Stimulated activated naive CD4-positive, alpha-beta T cell (primary cell): ENCODE measurements at places on chromosomes 11 and 22.

GRCh38 chr11:78744949-78745348 lies 170.3 kb upstream of the NARS2 start:
- DNase-seq: no peak

GRCh38 chr11:16605389-16605893 lies 133.0 kb upstream of the C11orf58 start:
- no peak for DNase-seq

DNA sequence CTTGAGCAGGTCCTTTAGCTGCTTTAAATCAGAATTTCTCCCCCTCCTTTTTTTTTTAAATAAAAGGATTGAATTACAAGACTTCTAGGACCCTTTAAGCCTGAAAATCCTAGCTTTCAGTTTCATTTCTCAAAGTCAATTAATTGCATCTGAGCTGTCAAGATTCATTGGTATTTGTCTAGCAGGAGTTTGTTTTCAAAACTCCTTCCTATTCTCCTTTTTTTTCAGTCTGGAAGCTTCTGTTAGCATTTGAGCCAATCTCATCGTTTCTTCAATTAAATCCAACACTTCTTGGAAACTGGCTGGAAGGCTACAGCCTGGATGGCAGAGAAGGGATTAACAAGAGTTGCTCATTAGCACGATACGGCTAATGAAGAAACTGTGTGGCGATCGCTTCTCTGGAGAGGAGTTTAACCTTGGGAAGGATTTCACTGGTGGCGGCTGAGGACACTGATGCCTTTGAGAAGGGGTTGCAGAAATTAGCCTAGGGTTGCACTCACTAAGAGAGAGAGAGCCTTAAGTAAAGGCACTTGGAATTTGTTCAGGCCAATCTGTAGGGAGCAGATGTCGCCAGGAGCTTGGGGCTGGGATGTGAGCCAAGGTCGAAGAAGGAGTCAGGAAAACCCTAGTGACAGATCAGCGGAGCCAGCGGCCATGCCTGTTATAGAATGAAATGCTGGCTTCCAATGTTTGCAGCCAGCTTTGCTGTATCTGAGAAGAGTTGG lies 43.8 kb upstream of the API5 start:
- DNase-seq: no peak

- no peak for DNase-seq
These were observed 43.9 kb downstream of the PDHX start for GRCh38 chr11:34960277-34960676.

DNA sequence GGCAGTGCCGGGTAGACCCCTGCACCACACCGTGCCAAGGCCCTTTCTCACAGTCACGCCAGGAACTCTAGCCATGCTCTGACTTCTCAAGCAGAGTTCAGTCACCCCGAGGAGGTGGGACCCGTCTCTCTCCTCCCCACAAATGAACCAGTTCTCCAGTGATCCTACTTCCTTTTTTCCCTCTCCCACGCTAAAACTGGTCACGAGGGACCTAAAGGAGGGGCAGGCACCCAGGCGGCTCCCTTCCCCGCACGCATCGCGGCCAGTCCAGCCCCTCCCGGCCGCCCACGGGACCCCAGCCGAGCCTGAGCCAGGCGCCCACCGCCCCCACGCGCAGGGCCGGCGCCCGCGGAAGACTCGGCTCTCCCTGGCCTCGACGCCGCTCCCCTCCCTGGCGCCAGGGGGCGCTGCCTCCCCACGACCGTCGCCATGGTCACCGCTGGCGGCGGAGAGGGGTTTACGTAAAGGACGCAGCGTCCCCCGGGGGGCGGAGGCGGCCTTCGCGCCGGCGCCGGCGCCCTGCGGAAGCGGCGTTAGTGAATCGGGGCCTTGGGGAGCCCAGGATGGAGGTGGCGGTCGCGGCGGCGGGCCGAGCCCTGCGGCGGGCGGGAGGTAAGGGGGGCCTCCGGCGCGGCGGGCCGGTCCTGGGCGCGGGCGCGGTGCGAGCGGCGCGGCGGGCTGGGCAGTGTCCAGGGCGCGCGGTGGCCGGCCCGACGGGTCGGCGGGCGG lies at the start of gene DAGLA:
TSS of gene DAGLA (plus strand) at position 499 of the 729 bp plus-strand sequence. CDS start 39,765 bp downstream, outside the sequence.
- peak; percentile 82 for DNase-seq

DNA sequence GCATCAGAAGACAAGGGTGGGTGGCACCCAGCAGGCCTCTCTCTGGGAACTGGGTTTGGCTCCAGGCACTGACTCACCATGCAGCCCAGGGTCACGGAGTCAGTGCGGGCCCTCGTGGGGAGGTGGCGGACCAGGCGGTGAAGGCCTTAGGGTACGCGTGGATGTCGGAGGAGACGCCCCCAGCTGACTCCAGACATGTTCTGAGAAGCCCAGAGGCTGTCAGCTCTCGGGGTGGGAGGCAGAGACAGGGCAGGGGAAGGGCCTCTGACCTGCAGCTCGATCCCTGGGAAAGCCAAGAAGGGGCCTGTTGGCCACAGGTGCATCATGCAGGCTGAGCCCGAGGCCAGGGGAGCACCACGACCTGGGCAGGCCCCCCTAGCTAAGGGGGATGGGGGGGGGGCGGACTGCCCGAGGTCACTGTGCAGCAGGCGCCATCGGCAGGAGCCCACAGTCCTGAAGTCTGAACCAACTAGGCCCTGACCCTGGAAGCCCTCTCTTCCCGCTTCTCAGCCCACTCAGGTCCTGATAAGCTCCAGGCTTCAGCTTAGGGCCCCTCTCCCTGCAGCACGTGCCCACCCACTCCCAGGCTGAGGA lies 18.0 kb downstream of the MOB2 start:
- no peak for DNase-seq

GRCh38 chr11:72352859-72353551 lies 81.3 kb downstream of the CLPB start:
- DNase-seq: no peak

- DNase-seq: no peak
These were observed 6.1 kb downstream of the OR6M1 start for GRCh38 chr11:123800036-123800435.

DNA sequence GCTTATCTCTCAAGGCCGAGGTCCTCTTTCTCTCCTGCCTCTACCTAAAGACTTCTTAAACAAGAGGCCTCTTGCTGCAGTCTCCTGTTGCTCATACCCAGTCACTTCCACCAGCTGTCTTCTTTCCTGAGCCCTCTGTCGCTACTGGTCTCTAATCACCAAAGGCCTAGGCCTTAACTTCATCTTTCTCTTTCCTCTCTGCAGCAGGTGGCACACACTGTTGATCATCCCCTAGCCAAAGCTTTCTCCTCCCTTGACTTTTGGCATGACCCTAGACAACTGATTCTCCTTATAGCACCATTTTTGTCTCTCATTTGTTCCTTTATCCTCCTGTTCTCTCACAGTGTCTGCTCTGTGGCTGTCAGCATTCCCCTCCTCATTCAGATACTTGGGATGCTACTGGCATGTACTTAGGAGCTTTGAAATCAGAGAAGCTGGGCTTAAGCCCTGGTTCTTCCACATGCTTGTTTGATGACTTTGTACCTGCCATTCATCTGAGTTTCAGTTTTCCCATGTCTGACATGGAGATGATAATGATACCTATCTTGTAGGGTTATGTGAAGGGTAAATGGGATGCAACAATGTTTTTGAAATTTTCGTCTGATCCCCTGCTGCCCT lies 22.4 kb downstream of the ENDOD1 start:
- no peak for DNase-seq

- no peak for DNase-seq
These were observed 608.1 kb upstream of the CADM1 start for GRCh38 chr11:116112087-116112935.

DNA sequence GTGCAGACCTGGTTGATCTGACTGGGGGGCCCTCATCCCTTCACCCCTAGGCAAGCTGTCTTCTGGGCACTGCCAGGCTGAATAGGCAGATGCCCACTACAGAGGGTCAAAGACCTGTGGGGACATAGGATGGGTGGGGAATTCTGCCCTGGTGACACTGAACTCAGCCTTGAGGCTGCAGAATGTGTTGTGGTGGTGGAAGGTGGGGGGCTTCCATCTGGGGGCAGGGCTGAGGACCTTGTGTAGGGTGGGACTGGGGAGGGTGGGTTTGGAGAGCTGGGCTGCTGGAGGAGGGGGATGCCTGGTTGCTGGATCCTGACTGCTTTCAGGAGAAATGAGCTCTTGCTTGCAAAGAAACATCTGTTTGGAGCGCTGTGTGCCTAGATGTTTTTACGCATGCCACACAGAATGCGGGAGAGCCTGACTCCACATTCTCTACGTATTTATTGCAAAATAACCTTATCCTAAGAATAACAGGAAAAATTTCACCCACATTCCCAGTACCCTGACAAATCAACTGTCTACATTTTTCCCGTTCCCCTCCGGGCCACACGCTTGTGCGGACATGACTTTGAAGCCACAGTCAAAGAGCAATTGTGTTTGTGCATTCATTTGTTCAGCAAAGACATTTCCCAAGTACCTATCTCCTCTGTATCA lies 18.3 kb downstream of the SMIM38 start:
- DNase-seq: no peak

DNA sequence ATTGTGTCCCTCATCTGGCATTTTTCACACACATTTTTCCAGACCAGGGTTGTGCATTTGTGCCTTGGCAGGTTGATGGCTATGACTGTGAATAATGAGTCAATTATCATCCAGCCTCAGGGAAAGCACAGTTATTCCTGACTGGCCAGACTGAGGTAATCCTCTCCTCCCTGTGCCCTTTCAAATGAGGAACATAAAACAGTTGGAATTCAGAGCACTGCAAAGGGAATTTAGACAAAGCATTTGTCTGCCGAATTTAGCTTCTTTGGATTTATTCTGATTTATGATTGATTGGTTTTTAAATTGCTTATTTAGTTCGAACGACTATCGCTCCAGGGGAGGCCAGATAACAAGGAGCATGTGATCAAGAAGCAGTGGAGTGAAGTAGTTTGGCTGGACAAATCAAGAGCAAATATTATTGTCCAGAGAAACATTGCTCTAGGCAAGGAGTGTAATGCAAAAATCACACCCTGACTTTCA lies 30.8 kb upstream of the RAG2 start:
- no peak for DNase-seq

DNA sequence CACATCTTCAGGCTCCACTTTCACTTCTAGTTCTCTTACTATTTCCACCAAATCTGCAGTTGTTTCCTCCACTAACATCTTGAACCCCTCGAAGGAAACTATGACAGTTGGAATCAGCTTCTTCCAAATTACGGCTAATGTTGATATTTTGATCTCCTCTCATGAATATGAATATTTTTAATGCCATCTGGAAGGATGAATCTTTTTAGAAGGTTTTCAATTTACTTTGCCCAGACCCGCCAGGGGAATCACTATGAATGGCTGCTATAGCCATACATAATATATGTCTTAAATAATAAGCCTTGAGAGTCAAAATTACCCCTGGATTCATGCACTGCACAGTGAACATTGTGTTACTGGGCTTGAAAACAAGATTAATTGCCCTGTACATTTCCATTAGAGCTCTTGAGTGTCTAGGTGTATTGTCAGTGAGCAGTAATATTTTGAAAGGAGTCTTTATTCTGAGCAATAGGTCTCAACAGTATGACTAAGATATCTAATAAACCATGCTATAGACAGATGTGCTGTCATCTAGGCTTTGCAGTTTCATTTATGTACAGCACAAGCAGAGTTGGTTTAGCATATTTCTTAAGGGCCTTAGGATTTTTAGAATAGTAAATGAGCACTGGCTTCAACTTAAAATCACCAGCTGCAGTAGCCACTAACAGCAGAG lies 48.3 kb upstream of the LRRC55 start:
- no peak for DNase-seq

DNA sequence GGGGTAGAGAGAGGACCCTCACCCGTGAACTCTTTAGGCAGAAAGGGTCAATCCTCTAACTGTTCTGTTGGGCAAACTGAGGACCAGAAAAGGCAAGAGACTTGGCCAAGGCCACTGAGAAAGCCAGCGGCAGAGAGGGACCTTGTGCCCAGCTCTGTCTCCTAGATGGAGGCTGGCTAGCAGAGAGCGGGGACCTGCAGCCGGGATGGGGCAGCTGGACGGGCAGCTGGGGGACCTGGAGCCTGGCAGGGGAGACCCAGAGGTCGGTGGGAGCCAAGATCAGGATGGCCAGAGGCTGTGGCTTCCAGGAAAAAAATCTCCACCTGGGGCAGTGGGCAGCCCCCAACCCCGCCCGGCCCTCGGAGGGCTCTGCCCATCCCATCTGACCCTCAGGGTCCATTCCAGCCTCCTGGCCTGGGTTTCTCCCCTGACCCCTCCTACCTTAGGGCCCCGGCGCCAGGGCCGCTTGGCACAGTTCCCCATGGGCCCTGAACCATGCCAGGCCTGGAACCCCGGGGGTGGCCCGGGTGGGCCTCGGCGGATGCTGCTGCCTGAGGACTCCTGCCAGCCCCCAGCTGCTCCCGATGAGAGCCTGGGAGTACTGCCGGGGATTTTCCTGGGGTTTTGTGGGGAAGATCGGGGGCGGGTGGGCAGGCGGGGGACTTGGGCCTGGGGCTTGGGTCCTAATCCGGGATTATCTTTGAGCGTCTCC lies at the start of gene CABP2:
TSS of gene CABP2 (minus strand) at position 603 of the 712 bp plus-strand sequence. CDS start at position 483, 120 bp downstream.
- no peak for DNase-seq

GRCh38 chr11:7577291-7578190 lies 63.7 kb downstream of the PPFIBP2 start:
- DNase-seq: no peak

GRCh38 chr11:33633251-33634003 lies 67.2 kb downstream of the C11orf91 start:
- DNase-seq: no peak

DNA sequence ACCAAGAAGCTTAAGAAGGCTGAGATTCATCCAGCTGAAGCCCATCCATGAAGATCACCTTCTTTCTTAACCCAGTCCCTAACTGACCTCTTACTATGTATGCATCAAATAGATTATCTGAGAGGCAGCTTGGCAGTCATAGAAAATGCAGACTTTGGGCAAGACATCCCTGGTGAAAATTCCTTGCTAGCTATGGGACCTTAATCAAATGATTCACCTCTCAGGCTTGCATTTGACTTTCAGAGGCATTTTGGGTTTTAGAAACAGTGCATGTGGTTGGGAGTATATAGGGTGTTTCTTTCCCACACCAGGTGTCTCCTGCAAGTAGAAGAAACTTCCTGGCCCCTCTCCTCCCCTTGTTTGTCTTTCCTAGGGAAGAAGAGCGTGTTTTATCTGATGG lies 188.5 kb upstream of the ISX start:
- DNase-seq: no peak

DNA sequence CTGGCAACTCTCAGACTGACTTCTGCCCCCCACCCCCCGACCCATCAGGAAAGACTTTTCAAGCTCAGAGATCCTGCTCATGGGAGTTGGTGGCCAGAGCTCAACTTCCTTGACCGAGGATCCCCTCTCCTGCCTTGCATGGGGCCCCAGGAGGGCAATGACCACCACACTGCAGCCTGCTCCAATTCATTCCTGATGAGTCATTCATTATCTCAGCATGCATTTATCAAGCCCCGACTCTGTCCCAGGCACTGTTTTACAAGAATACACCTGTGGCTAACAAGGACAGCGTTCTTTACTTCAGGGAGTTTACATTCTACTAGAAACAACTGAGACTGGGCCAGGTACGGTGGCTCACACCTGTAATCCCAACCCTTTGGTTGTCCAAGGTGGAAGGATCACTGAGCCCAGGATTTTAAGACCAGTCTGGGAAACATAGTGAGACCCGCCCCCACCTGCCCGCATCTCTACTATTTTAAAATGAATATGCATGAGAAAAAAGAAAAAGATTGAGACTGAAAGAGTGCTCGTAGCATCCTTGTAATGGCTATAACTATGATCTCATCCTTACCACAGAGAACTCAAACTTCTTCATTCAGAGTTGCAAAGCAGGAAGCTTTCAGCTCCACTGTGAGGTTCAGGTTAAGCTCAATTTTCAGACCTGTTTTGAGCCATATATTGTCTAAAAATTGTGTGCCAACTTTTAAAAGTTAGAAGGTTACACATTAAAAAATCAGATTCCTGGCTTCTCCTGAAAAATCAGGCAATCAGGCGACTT lies 60.4 kb downstream of the FEZ1 start:
- DNase-seq: no peak
